Activated naive CD8-positive, alpha-beta T cell treated with anti-CD3 and anti-CD28 coated beads, Interleukin-2, amount 50 U/mL, for 16 hours (primary cell): ENCODE measurements at places on chromosomes 5 and 9.

DNA sequence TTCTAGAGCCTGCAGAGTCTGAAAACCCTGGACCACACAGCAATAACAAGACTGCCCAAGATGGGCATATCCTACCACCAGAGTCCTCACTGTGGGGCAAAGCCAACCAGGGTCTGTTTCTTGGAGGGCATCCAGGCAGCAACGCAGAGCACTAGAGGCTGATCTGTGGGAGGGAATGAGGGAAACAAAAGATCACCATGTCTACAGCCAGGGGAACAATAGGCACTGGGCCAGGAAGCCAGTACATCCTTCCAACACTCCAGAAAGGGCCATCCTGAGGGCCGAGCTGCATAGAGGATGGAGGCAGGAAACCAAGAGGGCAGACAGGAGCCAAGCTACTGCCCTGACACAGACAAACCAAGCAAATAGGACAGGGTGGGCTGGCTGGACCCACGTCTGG is 416.1 kb upstream of the IRX4 start:
- no peak for DNase-seq

DNA sequence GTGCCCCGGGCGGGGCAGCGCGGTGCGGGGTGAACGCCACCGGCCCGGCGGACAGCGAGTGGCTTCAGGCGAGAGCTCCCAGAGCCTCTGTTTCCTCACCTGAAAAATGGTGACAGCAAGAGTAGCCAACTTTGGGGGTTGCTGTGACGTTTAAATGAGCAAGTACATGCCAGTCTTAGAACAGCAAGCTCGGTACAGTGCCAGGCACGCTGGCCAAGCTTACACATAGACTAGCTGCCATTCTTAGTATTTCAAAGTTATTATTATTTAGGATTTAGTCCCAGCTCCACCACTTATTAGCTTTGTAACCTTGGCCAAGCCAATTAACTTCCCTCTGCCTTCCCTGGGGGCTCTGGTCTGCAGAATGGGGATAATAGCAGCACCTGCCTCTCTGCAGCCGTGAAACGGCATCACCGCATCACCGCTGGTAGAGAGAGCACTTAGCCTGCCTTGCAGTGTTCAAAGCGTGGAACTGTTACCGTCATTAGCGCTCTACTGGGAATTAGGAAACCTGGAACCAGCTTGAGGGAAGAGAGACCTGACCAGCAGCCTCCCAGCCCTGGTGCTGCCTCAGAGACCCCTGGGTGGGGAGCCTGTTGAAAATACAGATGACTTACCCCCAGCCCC is at the start of gene C9orf50:
Gene C9orf50, minus strand, starts transcription at position 433 of the 627 bp plus-strand sequence. CDS start 527 bp downstream, outside the sequence.
- DNase-seq: no peak

DNA sequence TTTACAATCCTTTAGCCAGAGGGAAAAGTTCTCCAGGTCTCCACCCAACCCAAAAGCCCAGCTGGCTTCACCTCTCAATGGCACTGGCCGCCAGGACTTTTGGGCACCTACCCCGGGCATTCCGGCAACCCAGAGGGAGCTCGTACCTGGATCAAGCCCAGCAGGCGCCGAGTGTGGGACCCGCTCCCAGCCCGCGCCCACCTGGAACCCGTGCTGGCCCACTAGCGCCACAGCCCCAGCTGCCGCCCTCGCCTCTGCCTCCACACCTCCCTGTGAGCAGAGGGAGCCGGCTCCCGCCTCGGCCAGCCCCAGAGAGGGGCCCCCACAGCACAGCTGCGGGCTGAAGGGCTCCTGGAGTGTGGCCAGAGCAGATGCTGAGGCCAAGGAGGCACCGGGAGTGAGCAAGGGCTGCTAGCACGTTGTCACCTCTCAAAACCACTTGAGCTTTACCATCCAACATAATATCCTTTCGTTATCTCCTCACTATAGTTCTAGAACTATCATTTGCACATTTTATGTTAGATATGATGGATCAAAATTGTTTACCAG is 69.7 kb downstream of the GCNT1 start:
- DNase-seq: no peak

GRCh38 chr5:62502456-62503101 is 76.0 kb upstream of the LRRC70 start:
- DNase-seq: no peak

GRCh38 chr9:78207319-78207718 is 28.6 kb upstream of the CEP78 start:
- no peak for DNase-seq

- DNase-seq: no peak
Measured at GRCh38 chr9:112288029-112288428, 45.4 kb downstream of the PTBP3 start.

DNA sequence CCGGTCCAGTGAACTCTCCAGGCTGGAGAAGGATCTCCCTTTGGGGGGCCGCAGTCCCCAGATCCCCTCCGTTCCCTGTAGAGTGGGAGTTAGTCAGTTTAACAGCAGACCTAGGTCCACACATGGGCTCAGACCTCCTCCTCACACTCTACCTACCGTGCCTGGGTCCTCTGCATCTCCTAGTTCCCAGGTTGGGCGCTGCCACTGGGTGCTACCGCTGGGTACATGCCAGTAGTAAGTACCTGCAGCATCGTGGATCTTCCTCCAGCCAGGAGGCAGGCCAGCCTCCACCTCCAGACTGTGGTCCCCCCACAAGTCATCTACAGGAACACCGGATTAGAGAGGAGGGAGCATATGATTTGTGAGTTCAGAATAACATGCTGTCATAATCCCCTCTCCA is 802 bp downstream of the APBB3 start:
- DNase-seq: no peak

DNA sequence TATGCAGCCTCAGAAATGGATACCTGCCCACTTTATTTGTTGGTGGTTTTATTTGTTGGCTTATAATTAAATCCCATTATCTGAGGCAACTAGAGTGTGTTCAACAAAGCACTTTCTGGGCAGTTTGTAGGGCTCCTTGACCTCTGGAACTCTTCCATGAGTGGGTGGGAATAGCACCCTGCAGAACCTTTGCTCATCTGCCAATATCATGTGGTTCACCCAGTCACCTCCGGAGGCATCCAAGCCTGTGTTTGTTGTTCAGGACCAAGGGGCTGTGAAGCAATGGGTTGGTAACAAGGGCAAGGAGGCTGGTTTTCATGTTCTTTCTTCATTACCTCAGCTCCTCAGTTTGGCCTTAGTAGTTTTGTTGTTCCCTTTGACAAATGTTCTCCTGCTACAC is 314.0 kb downstream of the NDUFS4 start:
- no peak for DNase-seq

- DNase-seq: no peak
Measured at GRCh38 chr5:42387563-42387962, 35.7 kb upstream of the GHR start.

DNA sequence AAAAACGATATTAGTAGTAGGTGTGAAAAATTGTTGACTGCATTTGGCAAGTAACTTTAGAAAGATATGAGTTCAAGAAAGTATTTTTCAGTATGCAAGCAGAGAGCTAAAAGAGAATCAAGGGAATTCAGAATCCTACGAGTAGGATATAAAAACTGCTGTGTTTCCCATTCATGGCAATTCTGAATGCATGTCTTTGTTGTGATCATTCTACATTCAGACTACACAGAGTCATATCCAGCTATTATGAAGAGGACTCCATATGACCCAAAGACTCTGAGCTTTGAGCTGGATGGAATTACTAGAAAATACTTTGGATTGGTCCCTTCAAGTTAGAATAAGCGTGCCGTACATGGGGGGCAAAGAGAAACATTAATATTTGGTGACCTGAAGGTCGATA is 12.0 kb downstream of the IFNE start:
- DNase-seq: no peak
